KG1 (cell line): ENCODE measurements at places on chromosomes 11 and 22.

- no peak for DNase-seq
Measured at GRCh38 chr22:48434156-48434867, 1393.4 kb downstream of the BRD1 start.

GRCh38 chr11:92413757-92414513 is 189.3 kb downstream of the FAT3 start:
- DNase-seq = no peak

DNA sequence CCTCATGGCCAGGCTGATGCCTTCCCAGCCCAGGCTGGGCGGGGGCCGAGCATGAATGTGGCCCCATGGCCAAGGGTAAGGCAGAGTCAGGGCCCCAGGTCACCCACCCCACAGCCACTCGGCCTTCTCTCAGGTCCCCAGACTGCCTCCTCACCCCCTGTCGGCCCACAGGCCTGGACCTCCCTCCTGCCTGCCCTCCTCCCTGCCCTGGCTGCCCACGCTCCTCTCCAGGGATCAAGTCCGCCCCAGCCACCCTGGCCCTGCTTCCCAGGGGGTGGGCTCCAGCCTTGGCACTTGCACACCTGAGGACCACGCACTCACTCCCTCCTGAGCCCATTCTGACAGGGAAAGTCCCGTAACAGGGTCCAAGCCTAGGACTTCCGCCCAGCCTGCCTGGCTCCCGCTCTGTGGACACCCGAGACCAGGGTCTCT is 37.8 kb upstream of the TH start:
- no peak for DNase-seq

- no peak for DNase-seq
Measured at GRCh38 chr11:16899708-16900303, 114.4 kb downstream of the PLEKHA7 start.

GRCh38 chr22:30167734-30168133 is 78.8 kb downstream of the LIF start:
- no peak for DNase-seq

DNA sequence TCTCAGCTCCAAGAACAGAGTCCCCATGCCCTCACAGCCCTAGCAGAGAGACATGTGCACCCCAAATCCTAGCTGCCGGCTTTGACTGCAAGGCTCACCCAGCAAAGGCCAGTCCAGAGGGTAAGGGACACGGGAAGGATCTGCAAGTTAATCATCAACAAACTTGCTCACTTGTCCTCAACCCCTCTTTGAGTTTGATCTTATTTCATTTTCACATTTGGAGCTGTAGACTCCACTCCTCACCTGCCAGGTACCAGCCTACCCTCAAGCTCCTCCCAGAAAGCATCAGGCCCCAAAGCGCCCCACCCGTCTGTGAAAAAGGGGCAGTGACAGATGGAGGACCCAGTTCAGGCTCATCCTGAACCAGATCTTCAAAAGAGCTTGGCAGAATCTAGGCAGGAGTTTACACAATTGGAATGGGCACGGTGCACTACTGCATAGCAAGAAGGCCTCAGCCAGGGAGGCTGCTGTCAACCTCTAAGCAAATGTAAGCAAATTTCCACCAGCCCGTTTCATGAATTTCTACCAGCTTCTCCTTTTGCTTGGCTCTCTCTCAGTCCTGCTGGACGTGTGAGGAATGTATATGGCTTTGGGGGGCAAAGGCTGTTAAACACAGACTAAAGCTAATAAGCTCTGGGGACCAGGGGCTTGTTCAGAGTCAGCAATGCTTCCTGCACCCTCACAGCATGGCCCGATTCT is 5.5 kb downstream of the EHD1 start:
- DNase-seq = no peak

GRCh38 chr11:11806074-11806473 is 35.7 kb upstream of the USP47 start:
- DNase-seq = no peak

DNA sequence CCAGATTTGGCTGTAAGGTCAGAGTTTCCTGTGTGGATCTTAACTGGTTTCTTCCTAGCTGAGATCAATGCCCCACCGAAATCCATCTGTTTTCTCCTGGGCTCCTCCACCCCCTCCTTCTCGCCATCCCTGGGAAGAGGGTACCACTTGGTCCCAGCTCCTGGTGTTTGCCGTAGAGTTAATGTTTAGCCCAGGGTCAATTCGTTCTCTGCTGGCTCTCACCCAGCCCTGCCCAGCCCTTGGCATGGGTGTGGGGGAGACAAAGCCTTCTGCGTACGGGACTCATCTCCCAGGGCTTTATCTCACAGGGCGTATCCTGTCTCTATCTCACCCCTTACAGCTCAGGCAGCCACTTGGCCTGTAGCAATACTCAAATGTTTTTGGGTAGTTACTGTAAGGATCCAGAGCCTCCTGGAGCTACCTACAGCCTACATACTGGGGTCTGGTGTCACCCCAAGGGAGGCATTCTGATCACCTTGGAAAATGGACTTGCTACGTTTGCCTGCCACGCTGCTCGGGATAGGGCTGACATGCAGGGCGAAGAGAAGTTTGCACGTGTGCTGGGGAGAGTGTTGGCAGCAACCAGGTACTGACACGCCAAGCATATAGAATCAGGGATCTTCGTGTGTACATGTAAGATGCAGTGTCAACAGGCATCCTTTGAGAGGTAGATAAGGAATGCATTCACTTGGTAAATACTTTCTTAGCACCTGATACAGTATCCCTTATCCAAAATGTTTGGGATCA is 66.1 kb downstream of the SCN3B start:
- DNase-seq = no peak

GRCh38 chr11:113673550-113674396 is 32.3 kb downstream of the TMPRSS5 start:
- DNase-seq = no peak

GRCh38 chr11:113563766-113564526 is 88.7 kb upstream of the DRD2 start:
- no peak for DNase-seq

- no peak for DNase-seq
Measured at GRCh38 chr11:126284829-126285228, 1.9 kb downstream of the TIRAP start.

- DNase-seq = no peak
Measured at GRCh38 chr11:76243193-76243956, 37.1 kb upstream of the WNT11 start.

- DNase-seq = no peak
Measured at GRCh38 chr22:42702675-42703074, 18.0 kb downstream of the A4GALT start.

- no peak for DNase-seq
Measured at GRCh38 chr11:64121663-64122410, 44.1 kb downstream of the MACROD1 start.

GRCh38 chr11:109130910-109131309 is 291.1 kb upstream of the C11orf87 start:
- no peak for DNase-seq

DNA sequence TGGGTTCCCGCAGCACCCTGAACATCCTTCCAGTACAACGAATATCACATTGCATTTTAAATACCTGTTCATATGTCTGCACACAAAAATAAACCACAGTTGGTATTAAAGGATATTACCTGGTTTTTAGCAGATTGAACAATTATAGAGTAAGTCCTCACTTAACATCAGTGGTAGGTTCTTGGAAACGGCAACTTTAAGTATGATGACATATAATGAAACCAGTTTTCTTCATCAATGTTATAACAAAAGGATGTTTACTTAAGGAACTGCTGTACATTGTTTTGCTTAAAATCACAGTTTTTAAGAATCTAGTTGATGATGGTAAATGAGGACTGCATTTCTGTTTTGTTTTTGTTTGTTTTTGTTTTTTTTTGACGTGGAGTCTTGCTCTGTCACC is 28.0 kb downstream of the TRIM66 start:
- no peak for DNase-seq

DNA sequence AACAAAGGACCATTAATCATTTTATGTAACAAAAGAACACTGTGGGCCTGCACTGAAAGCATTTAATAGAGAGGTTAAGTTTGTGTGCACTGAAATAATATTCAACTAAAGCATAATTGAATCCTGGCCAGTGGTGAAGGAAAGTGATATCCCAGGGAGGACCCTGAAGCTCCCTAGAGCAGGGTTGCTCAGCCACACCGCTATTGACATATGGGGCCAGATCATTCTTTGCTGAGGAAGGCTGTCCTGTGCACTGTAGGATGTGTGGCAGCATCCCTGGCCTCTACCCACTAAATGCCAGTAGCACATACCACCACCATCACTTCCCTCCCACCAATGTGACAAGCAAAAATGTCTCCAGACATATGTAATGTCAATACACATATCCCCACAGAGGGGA is 166.1 kb upstream of the MTNR1B start:
- DNase-seq = no peak

DNA sequence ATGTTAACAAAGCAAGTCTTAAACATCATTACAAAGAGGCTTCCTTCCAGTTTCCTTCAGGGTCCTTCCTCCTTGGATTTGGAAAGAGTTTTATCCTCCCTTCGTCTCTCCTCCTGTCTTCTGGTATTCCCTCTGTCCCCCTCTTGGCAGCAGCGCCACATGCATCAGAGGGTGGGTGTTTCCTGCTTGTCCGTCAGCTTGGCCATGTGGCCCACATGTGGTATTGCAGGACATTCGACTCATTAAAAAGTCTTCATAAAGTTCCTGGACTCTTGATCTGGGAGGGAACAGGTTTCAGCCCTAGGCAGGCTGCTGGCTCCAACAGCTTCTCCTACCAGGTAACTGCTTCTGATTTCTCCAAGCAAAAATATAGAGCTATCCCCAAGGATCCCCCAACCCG is 189.8 kb downstream of the CSNK2A3 start:
- no peak for DNase-seq

DNA sequence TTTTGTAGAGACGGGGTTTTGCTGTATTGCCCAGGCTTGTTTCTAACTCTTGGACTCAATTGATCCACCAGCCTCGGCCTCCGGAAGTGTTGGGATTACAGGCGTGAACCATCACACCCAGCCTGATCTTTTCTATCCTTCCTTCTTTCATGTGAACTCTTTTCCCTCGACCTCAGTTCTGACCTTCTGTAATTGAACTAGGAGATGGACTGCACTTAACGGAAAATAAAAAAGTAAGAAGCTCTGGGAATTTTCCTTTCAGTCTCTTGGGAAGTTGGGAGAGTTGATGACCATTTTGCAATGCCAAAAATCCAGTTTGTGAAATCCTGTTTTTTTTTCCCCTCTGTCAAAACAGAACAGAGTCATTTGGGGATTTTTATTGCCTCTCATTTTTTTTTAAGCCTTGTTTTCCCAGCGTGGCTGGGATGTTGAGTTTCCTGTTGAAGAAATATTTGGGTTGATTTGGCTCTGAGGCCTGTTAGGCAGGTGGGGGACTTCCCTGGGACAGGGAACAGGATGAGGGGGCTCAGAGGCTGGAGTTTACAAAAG is 26.9 kb upstream of the CYB5R3 start:
- no peak for DNase-seq

GRCh38 chr11:27471589-27472397 is 797 bp downstream of the LGR4 start:
- no peak for DNase-seq

- DNase-seq = no peak
Measured at GRCh38 chr11:68263444-68264035, 8.2 kb downstream of the C11orf24 start.

DNA sequence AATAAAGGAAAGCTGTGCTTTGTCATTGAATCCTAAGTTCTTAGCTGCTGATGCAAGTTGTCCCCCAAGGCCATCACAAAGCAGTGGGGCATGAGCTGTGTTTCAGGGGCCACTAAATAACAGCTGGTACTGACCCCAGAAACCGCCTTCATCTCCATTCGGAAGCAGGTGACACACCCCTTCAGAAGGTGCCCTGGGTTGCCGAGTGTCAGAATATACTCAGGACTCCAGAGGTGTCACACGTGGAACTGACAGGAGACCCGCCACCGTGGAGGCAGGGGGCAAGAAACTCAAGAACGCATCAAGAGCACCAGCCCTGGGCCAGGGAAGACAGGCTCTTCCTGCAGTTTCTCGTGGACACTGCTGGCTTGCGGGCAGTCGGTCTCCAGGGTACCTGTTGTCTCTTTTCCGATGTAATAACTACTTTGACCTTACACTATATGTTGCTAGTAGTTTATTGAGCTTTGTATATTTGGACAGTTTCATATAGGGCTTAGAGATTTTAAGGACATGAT is 41.5 kb downstream of the PPP2R1B start:
- no peak for DNase-seq

GRCh38 chr11:110096496-110096895 is 3.3 kb downstream of the ZC3H12C start:
- DNase-seq = no peak

- no peak for DNase-seq
Measured at GRCh38 chr11:7642747-7643146, 30.6 kb downstream of the CYB5R2 start.

DNA sequence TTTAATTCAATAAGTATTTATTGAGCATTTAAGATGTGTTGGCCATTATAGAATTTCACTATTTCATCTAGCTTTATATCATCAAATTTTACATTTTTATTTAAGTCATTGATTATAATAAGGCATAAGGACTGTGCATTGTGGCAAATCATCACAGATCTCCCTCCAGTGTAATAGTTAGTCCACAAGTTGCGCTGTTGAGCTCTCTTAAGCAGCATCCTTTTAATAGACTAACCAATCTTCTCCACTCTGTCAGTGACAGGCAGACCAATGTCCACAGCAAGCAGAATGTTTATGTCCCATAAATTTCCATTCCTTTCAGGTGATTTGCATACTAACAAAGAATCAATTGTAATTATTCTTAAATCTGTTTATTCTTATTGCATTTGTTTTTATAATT is 595.3 kb upstream of the CCDC90B start:
- DNase-seq = no peak

GRCh38 chr11:105823495-105824033 is 198.5 kb downstream of the MSANTD4 start:
- no peak for DNase-seq

GRCh38 chr11:131609337-131609736 is 238.9 kb downstream of the NTM start:
- peak; percentile 60 for DNase-seq

- DNase-seq = no peak
Measured at GRCh38 chr11:19811380-19811779, 98.7 kb downstream of the NAV2 start.

DNA sequence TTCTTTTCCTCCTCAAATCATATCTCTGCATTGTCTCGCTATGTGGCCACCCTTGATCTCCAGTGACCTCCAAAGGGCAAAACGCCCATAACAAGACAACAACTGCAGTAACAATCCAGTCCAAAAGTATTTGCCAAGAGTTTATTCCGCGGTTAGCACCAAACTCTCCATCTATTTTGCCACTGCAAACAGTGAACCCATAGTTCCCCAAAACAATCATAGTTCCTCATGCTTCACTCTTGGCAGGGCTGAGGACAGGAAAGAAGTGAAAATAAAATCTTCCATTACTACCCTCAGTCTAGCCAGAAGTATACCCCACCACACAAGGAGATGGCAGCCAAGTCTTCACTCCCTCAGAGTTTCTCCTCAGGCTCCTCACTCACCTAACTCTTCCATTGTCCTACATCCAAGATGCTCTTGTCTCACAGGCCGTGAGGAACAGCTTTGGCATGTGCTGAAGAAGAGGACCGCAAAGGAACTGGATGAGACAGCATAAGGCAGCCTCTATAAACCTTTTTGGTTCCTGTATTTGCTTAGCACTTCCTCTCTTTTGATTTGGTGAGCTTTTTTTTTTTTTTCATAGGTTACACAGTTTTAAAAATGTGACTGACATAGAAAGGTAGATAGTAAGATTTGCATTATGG is at the start of gene LPXN:
TSS of gene LPXN (minus strand) at position 480 of the 644 bp plus-strand sequence. CDS start at position 396, 84 bp downstream.
- peak; percentile 80 for DNase-seq

- no peak for DNase-seq
Measured at GRCh38 chr11:109849946-109850345, 243.2 kb upstream of the ZC3H12C start.
